Fibroblast of gingiva (primary cell): ENCODE measurements at places on chromosomes 4 and X.

DNA sequence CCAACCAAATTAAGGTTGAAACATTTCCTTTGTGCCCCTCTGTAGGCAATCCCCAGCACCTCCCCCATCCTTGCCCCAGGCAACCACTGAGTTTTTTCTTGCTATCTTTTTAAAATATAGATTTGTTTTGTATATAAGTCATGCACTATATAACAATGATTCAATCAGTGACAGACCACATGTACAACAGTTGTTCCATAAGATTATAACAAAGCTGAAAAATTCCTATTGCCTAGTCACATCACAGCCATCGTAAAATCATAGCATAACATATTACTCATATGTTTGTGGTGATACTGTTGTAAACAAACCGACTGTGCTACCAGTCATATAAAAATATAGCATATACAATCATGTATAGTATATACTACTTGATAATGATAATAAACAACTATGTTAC lies 211.9 kb upstream of the NRK start:
- no peak for DNase-seq

DNA sequence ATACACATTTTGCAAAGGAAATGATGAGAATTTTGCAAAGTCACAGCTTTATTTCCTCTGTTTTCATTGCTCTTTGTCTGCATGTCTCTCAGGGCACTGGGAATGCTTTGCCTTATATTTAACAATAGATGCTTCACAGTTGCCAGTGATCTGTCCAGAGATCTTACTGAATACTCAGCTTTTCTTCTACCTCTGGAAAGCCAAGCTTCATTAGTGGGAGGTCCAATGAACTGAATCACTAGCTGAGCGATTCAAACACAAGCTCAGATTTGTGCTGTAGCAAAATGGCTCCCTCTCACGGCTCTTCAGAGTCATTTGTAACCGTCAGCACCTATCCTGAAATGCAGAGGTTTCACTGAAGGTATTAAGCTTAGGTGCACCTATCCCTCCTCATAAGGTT lies 138.9 kb downstream of the DCLK2 start:
- peak; percentile 73 for DNase-seq

DNA sequence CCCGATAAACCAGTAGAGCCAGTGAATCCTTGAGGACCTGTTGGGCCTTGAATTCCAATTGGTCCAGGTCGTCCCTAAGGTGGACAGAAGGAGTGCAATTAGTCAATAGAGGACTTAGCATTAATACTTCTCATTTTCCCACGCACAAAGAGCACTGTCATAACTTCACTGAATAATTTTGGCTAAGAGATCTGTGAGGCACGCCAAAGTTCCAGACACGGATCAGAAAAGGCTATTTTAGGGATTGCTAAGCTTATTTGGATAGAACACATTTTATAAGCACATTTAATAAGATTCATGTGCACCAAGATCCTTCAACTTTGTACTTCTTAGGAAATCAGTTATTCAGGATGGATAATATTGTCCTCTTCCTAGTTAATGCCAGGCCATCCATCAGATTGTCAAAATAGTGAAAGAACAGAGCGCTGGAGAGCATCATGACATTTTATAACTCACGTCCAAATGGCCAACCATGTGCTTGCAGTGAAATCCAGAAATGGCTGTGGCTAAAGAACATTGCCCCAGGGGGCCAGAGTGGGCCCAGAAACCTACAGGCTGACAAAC lies 129.8 kb downstream of the ATG4A start:
- peak; percentile 21 for DNase-seq

DNA sequence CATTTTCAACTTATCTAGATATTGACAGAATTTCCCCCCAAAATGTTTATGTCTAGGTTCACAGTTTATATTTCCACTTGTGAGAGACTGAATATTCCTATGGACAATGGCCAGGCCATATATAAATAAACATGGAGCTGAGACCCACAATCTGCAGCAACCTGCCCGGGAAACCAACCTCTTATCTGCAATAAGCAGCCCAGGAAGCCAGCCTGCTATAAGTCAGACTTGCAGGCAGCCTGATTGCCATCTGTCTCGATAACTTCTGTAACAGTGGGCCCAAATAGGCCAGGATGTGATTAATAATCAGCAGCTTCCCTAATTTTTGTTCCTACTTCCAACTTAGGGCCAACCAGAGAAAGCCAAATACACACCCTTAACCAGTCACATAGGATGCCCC lies 5.2 kb upstream of the NAP1L5 start:
- no peak for DNase-seq

- DNase-seq, result no peak
Observed at GRCh38 chrX:123625477-123625876, 107.4 kb downstream of the THOC2 start.
